ENCODE measurements at places on chromosomes 6 and 20. TPM values are rescaled to one million over a fixed set of nuclear protein-coding genes. Genes with fewer than 3 reads are reported as not detected.
A peak's percentile ranks its signal among the peaks of the same experiment; 100 is the strongest.

- peaks cover 4% of the 10 kb centered on the region for H3K27me3 ChIP-seq
- no peaks in the 10 kb centered on the region for H3K36me3 ChIP-seq
- no peak overlapping the region for H3K27ac ChIP-seq
- H3K4me3 ChIP-seq: no peak overlapping the region
These were observed 16.7 kb downstream of the LCA5 start for GRCh38 chr6:79520534-79520933.

GRCh38 chr6:1025821-1026220 lies 286.1 kb upstream of the FOXQ1 start:
- peaks cover 44% of the 10 kb centered on the region for H3K27me3 ChIP-seq
- H3K4me3 ChIP-seq: no peak overlapping the region
- H3K4me1 ChIP-seq: no peaks in the 10 kb centered on the region
- no peaks in the 10 kb centered on the region for H3K36me3 ChIP-seq
- H3K27ac ChIP-seq: no peak overlapping the region

DNA sequence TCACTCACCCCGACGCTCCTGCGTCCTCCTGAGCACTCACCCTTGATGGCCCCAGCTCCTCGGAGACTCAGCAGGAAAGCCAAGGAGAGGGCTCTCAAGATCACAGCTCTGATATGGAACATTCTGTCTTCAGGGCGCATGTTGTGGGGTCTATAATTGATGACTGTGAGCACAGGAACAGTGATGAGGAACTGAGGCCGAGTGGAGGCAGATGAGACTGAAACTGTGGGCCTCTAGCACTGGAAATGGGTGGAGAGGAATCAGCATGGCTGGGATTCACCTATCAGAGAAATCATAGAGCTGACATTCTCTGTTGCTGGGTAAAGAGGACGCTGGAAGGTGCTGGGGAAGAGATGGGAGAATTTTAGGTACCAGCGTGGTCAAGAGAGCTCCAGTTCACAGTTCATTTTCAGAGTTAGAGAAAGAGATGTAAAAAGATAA lies at the start of gene HLA-DPA1:
TSS of gene HLA-DPA1 (minus strand) at position 219 of the 441 bp plus-strand sequence.
- peak within 1 kb of the TSS; percentile 91 for H3K27ac ChIP-seq
- H3K27me3 ChIP-seq: peaks cover 15% of the 10 kb centered on the region
- H3K36me3 ChIP-seq: peaks cover 14% of the 10 kb centered on the region
- peak within 1 kb of the TSS; percentile 95 for H3K4me3 ChIP-seq

GRCh38 chr20:41877911-41878310 lies 259.7 kb upstream of the CHD6 start:
- H3K36me3 ChIP-seq: no peaks in the 10 kb centered on the region
- no peak overlapping the region for H3K4me3 ChIP-seq
- no peaks in the 10 kb centered on the region for H3K4me1 ChIP-seq
- DNase-seq: no peak

- no peak overlapping the region for H3K4me3 ChIP-seq
- H3K27me3 ChIP-seq: peaks cover 2% of the 10 kb centered on the region
These were observed 115.2 kb downstream of the CEBPB start for GRCh38 chr20:50305636-50306477.

- no peak for DNase-seq
- peaks cover 20% of the 10 kb centered on the region for H3K4me1 ChIP-seq
- peak overlapping the region; percentile 68 for H3K27ac ChIP-seq
- H3K4me3 ChIP-seq: peak overlapping the region; percentile 82
- H3K27me3 ChIP-seq: peaks cover 85% of the 10 kb centered on the region
These were observed 2.2 kb upstream of the PRDM13 start for GRCh38 chr6:99604166-99605073.

DNA sequence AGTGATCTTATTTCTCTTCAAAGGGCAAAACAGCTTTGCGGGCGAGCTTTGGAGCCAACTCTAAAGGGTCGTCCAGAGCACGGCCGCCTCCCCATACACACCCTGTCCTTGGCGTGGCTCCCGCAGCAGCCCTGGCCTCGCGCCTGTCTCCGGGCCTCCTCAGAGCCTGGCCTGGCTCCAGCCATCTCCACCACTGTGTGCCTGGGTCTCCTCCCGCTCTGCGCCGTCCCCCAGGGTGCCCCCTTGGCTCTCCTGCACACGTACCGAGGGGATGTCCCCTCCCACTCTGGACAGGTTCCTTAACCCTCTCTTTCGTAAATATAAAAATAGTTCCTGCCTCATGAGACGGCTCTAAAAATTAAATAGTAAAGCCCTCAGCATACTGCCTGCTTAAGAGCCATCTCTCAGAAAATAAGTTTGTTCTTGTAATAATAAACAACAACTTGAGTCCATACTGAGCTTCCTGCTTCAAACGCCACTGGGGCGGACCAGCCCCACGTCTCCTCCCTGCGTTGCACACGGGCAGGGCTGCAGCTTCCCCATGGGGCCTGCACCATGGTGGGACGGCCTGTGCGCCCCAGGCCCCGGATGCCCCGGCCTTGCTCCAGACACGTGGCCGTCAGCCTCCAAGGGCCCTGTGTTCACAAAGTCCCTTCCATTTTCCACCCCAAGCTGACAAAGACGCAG lies 226.2 kb downstream of the TTLL2 start:
- DNase-seq: no peak
- H3K36me3 ChIP-seq: peaks cover 2% of the 10 kb centered on the region
- H3K27ac ChIP-seq: no peak overlapping the region
- H3K4me3 ChIP-seq: no peak overlapping the region
- peaks cover 7% of the 10 kb centered on the region for H3K27me3 ChIP-seq

GRCh38 chr6:31528307-31528777 lies 420 bp upstream of the MCCD1 start:
- no peaks in the 10 kb centered on the region for H3K27me3 ChIP-seq
- H3K4me1 ChIP-seq: peaks cover 3% of the 10 kb centered on the region
- no peak for DNase-seq

DNA sequence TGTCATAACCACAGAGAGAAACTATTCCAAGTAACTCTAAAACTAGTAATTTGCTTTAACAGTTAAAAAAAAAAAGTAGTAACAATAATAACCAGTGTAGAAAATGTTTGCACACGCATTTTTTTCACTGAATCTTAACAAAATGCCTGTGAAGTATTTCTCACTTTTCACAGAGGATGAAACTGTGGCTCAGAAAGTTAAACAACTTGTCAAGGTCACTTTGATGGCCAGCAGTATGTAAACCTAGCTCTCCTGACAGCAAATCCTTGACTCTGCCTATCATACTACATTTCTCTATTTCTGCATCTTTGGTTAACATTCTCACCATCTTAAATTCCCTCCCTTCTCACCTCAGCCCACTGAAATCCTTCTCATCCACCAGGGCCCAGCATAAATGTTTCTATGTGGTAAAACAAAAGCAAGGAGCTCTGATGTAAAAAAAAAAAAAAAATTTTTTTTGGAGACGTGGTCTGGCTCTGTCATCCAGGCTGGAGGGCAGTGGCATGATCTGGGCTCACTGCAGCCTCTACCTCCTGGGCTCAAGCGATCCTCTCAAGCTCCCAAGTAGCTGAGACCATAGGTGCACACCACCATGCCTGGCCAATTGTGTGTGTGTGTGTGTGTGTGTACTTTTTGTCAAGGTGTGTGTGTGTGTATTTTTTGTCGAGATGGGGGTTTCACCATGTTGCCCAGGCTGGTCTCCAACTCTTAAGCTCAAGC lies 26.1 kb upstream of the ZC3H12D start:
- no peak overlapping the region for H3K4me3 ChIP-seq
- peaks cover 27% of the 10 kb centered on the region for H3K4me1 ChIP-seq
- H3K36me3 ChIP-seq: peaks cover 11% of the 10 kb centered on the region
- peak overlapping the region; percentile 99 for H3K27ac ChIP-seq
- H3K27me3 ChIP-seq: no peaks in the 10 kb centered on the region

DNA sequence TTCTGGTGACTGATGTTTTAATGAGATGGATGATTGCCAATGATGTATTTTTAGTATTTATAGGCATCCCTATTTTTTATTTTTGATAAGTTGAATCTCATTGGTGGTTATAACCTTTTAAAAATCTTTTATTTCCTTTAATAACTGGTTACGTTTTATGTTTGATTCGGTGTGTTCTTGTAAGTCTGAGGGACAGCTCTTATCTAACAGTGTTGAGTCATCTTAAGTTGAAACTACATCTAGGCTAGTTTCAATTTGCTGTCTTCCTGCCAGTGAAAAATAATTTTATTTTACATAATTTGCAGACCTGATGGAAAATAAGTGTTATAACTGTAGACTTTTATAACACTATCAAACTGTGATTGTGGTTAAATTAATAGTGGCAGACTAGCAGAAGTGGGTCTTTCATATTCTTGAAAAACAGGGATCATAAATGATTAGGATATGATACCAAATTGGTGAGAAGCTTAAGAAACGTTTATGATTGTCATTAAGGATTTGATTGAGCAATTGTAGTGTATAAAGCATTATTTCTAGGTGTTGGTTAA lies 4.6 kb downstream of the AFDN start:
- peak overlapping the region; percentile 50 for H3K4me3 ChIP-seq
- peak overlapping the region; percentile 39 for H3K27ac ChIP-seq
- no peak for DNase-seq

DNA sequence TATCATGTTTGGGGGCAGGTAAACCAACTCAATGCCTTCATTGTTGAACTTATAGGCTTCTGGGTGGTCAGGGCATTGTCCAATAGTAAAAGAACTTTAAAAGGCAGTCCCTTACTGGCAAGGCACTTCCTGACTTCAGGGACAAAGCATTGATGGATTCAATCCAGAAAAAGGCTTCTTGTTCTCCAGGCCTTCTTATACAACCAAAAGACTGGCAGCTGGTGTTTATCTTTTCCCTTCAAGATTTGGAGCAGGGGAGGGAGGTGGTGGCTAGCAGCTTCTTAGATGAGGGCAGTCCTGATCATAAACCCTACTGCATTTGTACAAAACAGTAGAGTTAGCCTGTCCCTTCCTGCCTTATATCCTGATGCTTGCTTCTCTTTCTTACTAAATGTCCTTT lies 57.5 kb downstream of the NCOA3 start:
- H3K27ac ChIP-seq: no peak overlapping the region
- H3K36me3 ChIP-seq: no peaks in the 10 kb centered on the region
- H3K4me3 ChIP-seq: no peak overlapping the region
- no peaks in the 10 kb centered on the region for H3K27me3 ChIP-seq
- DNase-seq: no peak

DNA sequence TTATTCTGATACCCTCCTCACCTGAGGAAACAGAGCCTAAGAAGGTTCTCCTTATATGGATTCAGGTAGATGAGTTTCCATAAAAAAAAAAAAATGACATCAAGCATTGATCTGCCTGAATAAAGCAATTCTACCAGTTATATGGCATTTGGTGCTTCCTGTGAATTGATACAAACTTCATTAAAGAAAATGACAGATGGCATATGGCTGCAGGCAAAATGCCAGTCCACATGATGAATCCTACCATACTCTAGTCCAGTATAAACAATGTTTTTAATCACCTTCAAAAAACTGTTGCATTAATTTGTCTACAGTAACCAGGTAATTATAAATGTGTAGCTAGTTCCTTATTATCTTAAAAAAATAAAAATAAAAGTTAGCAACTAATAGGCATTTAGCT lies 559.2 kb upstream of the FLRT3 start:
- no peak overlapping the region for H3K4me3 ChIP-seq
- no peaks in the 10 kb centered on the region for H3K27me3 ChIP-seq
- no peak overlapping the region for H3K27ac ChIP-seq
- no peak for DNase-seq

DNA sequence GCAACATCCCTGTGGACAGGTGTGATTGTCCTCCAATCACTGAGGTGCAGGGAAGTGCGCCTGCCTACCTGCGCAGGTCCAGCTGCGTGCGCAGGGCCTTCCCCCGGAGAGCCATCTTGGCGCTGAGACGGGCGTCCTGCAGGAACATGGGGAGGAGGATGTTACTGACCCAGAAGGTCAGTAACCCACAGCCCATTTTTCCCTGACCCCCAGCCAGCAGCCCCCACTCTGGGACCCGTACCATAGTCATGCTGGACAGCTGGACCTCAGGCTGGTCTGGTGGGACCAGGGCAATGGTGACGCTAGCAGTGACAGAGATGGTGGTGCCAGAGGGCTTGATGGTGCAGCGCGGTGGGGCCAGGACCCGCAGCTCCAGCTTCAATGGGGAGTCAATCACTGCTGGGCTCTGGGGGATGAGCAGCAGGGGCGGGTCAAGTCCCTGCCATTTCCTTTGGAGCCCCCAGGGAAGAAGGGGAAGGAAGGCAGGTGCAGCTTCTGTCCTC lies 9.7 kb downstream of the PLTP start:
- no peak overlapping the region for H3K4me3 ChIP-seq
- DNase-seq: no peak

DNA sequence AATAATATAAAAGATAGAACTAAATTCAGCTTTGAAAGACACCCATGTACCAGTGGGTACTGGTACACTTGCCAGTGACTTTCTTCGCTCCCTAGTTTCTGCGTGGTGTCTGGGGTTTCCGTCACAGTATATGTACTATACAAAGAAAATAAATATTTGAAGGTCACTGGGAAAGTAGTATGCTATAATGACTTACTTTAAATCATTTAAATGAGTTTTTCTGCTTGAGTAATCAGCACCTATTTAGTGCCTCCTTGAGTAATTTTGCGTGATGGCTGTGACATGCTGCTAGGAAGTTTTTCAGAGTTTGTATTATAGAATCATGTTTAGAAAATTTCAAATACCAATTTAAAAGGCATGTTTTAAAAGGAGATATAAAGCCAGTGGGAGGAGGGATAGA lies 3.2 kb upstream of the CTCFL start:
- no peak overlapping the region for H3K27ac ChIP-seq
- no peak overlapping the region for H3K4me3 ChIP-seq
- no peak for DNase-seq
- H3K4me1 ChIP-seq: peaks cover 2% of the 10 kb centered on the region
- peaks cover 20% of the 10 kb centered on the region for H3K27me3 ChIP-seq

GRCh38 chr20:60977901-60978300 lies 274.2 kb upstream of the CDH4 start:
- peaks cover 4% of the 10 kb centered on the region for H3K27me3 ChIP-seq
- no peak overlapping the region for H3K27ac ChIP-seq
- no peak overlapping the region for H3K4me3 ChIP-seq
- H3K4me1 ChIP-seq: no peaks in the 10 kb centered on the region
- no peak for DNase-seq
- H3K36me3 ChIP-seq: no peaks in the 10 kb centered on the region

- H3K36me3 ChIP-seq: peaks cover 2% of the 10 kb centered on the region
- peak overlapping the region; percentile 83 for H3K27ac ChIP-seq
- peak; percentile 54 for DNase-seq
- H3K4me3 ChIP-seq: peak overlapping the region; percentile 80
- H3K27me3 ChIP-seq: peaks cover 71% of the 10 kb centered on the region
These were observed 169.3 kb upstream of the ZNF337 start for GRCh38 chr20:25865715-25866656.

DNA sequence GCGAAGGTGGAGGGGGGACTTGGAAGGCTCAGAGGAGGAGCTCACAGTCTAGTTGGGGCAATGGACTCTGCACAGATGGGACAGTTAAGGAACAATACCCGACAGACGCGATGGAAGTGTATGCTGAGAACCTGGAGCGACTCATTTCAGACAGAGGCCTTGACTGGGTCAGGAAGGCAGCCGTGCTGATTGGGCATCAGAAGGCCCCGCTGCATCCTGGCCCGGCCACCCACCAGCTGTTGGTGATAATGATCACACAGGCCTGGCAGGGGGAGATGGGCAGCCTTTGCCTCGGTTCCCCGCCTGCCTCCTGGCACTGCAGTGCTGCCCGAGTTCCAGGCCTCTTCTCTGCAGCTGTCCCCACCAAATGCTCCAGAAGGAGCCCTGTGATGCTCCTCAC lies 62.4 kb downstream of the MDGA1 start:
- peaks cover 21% of the 10 kb centered on the region for H3K4me1 ChIP-seq
- H3K36me3 ChIP-seq: peaks cover 2% of the 10 kb centered on the region
- no peak overlapping the region for H3K27ac ChIP-seq
- peaks cover 5% of the 10 kb centered on the region for H3K27me3 ChIP-seq

MYLIP gene
- total RNA-seq: 229 TPM

BTNL2 gene
- total RNA-seq: not detected

BPI gene
- total RNA-seq: not detected

C4B gene
- total RNA-seq: 3.7 TPM

LGSN gene
- total RNA-seq: not detected

ZKSCAN3 gene
- total RNA-seq: 3.9 TPM

ADGB gene
- not detected for total RNA-seq

MATN4 gene
- not detected for total RNA-seq

All from T-helper 17 cell (primary cell).